ENCODE measurements at places on chromosomes 16 and 17.

- peak; percentile 28 for DNase-seq
Measured at GRCh38 chr16:68539711-68540239, 684 bp downstream of the ZFP90 start.

- no peak for DNase-seq
Measured at GRCh38 chr16:86240716-86241363, 269.5 kb upstream of the FOXF1 start.

GRCh38 chr16:75913958-75914357, 187.7 kb upstream of the CPHXL start:
- DNase-seq: no peak

DNA sequence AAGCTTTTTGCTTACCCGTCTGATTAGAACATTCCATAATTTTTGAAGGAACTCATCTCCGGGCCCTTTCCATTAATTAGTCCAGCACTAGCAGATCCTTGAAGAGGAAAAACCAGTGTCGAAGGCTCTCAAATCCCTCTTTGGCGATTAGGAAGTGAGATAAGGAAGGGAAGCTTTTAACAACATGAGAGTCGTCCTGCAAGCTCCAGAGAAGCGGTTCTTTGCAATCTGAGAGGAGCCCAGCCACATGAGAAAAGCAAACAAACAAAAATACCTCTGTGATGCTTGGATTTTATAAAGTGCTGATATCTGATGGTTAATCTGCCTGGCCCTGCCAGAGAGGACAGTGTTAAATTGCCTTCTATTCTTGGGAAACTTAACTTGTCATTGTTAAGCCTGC, 339.8 kb upstream of the SALL1 start:
- no peak for DNase-seq

GRCh38 chr17:313911-314613, 38.5 kb downstream of the RPH3AL start:
- DNase-seq: no peak

DNA sequence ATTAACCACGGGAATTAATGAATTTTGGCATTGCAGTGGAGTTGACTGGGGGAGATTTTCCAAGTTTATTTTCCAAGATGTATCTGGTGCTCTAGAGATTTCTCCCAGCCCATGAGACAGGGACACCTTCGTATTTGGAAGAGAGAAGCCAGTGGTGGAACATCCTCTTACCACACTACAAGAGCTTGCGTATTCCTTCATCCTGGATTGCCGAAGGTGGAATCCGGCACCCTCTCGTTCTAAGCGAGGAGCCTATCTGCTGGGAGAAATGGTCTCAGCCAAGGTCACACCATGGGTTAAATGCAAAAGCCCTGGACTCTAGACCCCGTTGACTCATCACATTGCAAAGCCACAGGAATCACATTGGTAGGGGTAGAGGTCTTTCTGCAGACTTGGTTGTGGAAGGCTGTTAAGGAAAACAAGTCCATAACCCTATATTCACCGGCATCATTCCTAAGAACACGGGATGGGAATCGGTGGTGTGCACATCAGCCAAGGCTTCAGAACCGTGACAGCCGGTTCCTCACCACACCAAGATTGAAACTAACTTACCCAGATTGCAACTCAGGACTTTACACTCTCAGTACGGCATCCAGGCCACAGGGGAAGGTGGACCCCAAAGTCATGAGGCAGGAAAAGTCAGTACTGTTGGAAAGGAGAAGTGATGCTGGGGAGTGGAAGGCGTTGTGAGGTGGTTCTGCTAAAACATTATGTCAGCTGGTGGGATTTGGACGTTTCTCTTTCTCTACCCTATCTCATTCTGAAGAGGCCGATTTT, 259.8 kb downstream of the CPPED1 start:
- no peak for DNase-seq

DNA sequence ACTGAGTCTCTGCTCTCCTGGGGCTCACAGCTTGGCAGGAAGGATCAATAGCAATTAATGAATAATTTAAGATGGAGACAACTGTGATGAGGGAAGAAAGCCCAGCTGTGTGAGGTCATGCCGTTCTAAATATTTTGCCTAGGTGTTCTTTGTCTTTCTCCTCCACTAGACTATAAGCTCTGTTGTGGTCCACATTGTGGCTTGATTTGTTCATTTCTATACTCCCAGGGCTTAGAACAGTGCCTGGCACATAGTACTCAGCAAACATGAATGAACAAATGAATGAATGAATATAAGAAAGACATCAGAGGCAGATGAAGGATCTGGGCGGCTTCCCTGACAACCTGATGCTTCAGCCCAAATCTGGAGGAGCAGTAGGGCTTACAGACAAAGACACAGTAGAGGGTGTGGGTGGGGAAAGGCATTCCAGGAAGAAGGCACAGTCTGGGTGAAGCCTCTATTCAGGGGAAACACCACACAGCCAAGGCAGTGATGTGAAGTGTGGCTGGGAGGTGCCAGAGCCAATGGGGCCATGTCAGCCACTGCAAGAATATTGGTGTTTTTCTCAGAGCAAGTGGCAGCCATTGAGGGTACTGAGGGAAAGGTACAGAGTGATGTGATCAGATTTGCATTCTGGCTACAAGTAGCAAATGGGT, 8.3 kb downstream of the CDH13 start:
- no peak for DNase-seq

DNA sequence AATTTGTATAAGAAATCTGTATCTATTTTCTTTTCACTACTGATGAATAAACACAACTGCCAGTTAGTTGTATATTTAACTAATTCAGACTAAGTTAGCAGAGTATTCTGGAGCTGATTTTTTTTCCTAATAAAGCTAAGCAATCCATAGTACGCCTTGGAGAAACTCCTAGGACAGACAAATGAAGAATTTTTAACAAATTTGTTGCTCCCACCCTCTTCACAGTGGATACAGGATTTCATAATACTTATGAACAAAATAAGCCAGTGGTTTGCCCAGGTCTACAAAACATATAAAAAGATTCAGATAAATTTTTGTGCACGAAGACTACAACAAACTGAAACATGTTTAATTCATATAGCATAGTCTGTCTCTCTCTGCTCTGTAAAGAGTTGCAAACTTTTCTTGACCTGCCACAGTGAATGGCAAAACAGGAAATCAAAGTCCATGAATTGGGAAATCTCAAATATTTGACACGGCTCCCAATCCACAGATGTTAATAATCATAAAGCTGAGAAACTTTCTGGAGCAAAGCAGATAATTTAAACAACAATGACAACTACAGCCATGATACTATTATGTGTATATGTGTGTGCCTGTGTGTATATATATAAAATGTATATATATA, 594 bp upstream of the ABCA6 start:
- no peak for DNase-seq

DNA sequence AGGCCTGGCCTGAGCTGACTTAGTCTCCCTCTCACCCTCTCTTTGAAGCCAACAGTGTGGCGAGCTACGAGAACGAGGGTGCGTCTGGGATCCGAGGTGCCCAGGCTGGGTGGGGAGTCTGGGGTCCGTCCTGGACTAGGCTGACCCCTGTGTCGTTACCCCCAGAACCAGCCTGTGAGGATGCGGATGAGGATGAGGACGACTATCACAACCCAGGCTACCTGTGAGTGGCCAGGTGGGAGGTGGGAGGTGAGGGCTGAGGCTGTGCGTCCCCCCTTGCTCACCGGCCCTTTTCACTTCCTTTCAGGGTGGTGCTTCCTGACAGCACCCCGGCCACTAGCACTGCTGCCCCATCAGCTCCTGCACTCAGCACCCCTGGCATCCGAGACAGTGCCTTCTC, 1.6 kb downstream of the LAT start:
- DNase-seq: no peak

DNA sequence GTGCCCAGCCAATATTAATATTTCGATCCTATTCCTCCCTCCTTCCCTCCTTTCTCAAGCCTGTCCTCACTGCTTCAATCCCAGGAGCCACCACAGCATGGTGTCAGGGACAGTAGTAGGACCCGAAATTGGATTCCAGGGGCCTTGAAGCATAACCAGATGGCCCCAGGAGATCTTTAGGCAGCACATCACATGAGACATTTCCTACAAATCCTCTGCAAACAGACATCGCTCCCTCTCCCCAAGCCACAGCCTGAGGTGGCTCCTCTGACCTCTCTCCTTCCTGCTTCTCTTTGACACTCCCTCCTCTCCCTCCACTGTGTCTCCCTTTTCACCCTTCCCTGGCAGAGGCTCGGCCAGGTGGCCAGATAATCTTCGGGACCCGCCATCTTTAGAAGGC, 76.6 kb downstream of the BMERB1 start:
- DNase-seq: no peak

DNA sequence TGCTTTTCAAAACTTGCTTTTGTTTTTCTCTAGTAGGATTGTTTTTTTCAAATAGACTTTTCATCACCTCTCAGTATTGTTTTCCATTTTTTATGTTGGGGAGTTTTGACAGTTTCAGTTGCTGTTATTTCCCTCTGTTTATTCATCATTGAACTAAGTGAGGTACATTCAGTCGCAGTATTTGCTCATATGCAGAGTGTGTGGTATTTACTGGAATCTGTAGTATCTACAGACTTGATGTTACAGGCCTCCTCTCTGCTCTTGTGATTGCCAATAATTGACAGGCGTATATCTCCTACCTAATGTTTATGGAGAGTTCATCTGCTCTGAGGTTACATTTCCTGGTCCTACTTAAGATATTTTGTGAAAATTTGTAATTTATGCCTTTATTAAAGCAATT, 49.6 kb downstream of the COX10 start:
- no peak for DNase-seq

DNA sequence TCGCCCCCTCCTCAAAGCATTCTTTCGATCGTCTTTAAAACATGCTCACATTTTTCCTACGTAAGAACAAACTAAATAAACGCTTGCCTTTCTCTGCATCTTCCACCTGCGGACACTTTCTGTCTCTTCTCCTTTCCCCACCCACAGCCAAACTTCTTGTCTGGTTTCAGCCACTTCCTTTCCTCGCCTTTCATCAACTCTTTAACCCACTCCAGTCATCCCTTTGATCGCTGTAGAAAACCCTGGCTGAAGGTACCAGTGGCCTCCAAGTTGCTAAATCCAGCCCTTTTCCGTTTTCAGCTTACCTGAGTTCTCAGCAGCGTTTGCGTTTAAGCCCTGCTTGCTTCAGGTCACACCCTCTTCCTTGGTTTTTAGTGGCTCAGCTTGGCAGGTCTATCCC, 483 bp downstream of the RPA1 start:
- DNase-seq: peak; percentile 46

DNA sequence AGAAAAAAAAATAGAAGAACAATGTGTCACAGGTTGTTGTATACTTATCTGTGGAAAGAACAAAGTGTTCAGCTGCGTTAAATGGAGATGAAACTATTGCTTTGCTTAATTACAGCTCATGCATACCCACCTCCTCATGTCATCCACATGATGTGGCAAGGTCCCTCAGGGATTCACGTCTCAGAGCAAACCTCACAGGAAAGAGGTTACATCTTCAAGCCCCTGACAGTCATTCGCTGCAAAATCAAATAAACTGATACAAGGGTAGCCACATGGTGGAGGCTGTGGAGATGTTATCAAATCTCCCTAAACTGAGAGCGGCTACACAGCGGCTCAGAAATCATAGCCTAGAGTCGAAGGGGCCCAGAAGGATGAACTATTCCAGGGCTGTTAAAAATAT, 21.1 kb downstream of the GINS3 start:
- no peak for DNase-seq

DNA sequence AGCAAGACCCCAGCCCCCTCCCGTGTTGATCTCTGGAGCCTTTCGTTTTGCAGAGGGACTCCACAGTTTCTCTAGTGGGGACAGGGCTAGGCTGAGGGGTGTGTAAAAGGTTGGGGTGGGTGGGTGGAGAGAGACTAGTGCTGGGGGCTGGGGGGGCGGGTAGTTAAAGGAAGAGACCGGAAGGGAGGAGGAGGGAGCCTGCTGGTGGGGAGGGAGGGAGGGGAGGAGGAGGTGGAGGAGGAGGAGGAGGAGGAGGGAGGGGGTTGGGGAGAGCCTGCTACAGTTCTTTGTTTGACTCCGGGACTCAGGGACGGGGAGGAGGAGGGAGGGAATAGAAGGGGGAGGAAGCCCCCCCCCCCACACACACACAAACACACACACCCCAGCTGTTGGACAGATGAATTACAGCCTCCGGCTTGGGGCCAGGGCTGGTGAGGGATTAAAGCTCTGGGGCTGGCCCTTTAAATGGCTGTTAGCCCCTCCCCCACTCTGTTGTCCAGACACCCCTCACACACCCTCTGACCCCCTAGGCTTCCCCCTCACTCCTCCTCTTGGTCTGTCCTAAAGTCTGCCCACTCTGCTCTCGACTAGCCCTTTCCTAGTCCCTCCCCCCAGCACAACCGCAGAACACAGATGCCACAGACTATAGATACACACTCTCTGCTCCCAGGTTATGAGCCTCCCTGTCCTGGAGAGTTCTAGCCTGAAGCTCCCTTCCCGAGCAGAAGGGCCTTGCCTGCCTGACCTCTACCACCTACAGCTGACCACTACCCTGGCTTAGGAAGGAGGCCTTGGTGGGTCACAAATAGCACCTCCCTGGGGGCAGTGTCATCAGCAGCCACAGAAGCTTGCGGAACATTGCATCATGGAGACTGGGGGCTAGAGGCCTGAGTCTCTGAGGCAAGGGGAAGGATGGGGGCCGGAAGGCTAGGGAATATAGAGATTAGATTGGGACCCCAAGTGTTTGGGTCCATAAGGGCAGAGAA, 4.4 kb downstream of the KDM6B start:
- peak; percentile 78 for DNase-seq

DNA sequence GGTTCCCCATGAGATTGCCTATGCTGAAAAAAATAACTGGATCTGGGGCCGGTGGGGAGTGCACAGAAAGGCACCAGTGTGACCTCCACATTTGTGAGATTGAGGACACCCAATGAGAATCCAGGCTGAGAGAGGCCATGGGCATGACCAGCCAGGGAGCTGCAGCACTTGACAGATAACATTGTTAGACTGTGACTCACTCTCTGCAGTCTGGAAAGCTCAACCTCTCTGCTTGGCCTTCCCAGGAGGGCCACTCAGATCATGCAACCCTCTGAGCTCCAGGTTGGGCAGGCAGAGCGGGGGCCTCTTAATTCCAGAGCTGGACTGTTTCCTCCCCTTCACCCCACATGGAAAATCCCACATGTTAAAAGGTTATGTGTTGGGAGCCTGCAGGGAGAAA, 30.1 kb downstream of the FZD2 start:
- DNase-seq: peak; percentile 72

DNA sequence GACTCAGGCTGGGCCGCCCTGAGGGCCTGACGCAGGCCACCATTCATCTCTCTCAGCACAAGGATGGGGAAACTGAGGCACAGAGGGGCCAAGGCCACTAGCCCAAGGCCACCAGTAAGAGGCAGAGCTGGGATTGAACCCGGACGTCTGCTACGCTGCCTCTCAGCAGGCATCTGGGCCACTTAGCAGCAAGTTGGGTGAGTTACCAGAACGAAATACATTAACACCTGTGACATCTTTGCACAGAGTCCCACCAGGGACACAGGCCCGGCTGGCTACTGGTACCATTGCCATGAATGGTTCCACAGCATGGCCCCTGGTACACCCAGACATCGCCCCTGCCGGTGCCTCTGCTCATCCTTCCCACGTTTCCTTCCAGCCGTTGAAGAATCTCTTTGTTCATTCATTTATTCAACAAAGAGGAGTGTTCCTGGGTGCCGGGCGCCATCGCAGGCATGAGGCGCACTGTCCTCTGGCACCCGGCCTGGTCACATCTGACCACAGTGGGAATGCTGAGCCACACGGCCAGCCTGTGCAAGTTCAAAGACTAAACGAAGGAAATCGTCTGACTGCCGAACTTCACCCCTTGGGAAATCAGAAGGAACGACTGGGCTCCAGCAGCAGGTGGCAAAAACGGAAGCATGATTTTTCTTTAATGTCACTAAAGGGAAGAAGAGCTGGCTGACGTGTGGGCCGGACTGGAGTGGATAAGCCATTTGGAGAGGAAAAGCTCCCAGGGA, 7.4 kb upstream of the ZNF469 start:
- DNase-seq: no peak

- DNase-seq: no peak
Measured at GRCh38 chr17:77379832-77380231, 239.1 kb downstream of the SEC14L1 start.

Data from DMS53 (cell line).